Substantia nigra (tissue), 51 donors: ENCODE measurements at places on chromosomes 3 and 15.

DNA sequence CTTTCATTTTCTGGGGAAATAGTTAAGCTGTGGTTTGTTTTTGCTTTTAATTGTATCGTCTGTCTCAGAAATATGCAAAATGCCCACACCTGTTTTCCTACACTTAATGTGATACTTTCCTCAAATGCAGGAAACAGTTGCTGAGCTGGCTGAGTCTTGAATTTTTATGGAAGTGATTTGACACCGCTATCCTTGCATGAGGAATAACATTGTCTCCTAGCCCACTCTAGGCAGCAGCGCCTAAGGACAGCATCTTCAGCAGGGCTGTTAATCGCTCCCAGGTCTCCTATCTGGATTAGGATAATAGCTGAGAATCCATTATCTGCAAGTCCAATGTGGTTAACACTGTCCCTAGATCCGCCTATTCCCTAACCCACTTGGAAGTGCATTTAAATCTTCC is 132.6 kb upstream of the NR2E3 start:
- no peak for DNase-seq

GRCh38 chr3:172040981-172041963 is 1.9 kb downstream of the FNDC3B start:
- DNase-seq: no peak

DNA sequence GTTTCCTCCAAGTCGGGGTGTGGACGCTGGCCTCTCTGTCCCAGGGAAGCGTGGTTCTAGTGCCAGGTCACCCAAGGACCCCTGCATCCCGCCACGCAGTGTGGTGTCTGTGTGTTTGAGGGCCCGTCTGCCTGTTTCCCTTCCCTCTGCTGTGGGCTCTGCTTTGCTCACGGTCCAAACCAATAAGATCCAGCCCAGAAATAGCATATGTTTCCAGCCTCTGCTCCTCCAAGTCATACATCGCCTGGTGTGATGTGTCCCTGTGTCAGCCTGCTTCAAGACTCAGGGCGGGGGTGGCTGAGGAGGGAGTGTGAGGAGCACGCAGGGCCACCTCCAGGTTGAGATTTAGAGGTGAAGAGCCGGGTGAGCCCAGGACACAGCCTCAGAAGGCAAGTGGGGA is 21.9 kb upstream of the RPL29 start:
- no peak for DNase-seq

DNA sequence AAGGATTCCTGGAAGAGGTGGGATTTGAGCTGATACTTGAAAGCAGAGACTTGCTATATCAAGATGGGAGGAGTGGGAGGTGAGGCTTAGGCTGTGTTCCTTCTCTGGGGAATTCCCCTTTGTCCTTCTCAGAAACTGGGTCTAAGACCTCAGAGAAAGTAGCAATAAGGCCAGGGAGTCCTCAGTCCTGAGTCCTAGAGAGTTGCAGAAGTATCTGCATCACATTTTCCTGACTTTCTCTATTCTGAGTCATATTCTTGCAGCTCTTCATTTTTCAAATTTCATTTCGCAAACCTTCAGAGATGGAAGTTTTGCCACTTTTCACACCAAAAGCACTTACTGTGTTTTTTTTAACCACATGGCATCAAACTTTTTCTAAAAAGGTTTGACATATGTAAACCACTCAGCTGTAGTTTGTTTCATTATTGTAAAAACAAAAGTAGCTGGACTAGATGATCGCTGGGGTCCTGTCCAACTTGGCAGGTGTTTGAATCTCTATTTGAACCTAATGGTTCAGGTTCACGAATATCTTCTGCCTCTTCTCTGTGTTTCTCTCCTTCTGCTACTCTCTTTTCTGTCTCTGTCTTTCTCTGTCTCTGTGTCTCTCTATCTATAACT is 21.3 kb downstream of the COLQ start:
- no peak for DNase-seq

DNA sequence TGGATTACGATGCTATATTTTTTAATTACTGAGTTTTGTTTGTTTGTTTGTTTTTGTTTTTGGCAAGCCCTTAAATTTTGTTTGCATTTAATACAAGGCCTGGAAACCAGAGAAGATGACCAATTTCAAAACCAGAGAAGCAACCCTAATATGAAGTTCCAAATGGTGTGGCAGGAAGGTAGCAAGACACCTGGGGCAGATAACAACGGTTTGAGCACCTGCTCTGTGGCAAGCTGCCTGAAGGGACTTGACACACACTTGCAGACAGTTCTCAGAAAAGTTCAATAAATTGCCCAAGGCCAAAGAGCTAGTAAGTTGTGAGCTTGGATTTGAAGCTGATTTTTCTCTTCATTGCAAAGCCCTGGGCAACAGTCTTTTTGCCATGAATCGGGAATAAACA is 151.2 kb upstream of the UBE2E1 start:
- no peak for DNase-seq

DNA sequence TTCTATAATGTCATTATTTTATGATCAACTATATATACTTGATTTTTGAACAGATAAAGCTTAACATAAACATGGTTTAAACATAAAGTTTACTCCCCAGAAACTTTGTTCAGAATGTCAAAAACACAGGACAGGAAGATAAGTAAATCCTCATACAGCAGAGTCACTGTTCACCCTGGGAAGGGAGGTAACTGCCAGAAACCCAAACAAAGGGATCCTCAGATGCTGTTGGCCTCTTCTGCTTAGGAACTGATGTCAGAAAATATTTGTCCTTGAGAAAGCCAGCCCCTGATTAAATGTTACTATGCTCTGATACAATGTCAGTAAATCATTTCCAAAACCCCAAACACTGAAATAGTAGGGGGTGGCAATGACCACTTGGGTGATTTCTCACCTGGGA is 185.3 kb downstream of the TJP1 start:
- no peak for DNase-seq

DNA sequence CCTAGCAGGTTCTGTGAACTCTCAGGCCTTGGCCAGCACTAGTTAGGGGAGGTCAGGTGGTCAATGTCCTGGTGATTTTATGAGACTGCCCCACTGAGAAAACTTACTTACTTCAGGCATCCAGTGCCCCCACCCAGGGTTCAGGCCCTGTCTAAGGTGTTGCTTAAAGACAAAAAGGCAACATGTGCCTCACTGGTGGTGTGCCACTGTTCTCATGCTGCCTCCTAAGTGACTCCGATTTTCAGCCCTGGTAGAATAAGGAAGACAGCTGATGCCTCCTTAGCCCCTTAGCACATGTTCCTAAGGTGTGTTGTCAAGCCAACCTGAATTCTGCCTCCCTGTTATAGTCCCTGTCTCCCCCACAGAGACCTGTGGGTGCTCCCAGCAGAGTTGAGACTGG is 5.3 kb downstream of the RBM15B start:
- DNase-seq: no peak

DNA sequence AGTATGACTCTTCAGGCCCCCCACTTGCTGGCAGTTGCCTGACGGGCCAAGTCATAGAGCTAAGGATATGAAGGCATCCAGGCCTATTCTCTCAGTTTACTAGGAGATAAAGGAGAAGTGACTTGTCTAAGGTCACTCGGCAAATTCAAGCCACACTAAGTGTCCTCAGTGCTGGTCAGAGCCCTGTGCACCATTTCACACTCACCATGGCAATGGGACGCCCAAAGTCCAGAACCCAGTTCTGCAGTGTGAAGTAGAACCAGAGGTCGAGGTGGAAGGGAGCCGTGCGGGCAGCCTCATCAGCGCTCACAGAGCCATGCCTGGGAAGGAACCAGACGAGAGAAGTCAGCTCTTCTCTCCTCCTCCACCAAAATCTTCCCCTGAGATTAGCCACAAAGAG is 11.2 kb downstream of the CLN6 start:
- no peak for DNase-seq

DNA sequence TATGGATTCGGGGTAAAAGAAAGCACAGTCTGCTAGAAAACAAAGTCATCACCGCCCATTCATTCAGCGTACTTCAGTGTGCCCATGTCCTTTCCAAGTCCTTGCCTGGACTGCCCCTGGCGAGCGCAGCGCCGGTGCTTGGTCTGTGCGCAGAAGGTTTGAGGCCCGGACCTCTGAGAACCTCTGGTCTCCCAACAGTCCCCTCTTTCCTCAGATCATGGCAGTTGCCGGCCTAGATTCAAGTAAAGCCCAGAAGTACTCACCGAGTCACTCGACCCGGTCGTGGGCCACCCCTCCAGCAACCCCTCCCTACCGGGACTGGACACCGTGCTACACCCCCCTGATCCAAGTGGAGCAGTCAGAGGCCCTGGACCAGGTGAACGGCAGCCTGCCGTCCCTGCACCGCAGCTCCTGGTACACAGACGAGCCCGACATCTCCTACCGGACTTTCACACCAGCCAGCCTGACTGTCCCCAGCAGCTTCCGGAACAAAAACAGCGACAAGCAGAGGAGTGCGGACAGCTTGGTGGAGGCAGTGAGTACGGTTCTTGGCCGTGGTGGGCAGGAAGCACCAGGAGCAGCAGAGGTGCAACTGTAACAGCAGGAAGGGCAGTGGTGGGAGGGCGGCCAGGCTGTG is 36.3 kb downstream of the CHDH start:
- DNase-seq: no peak

DNA sequence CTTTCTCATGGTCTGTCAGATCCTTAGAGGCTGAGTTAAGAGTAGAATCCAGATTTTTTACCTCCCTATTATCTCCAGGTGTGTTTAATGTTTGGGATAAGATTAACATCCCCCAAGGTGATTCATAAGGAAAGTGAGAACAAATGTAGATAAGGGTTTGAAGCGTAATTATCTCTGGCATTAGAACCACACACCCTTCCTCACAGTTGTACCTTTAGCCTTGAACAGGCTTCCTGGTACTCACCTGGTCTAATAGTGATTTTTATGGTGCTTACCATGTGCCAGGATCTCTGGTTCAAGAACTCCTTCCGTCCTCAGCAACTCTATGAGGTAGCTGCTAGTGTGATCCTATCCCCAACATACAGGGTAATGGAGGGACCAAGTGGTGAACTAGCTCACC is 27.7 kb downstream of the SEMA6D start:
- DNase-seq: no peak

- DNase-seq: no peak
These were observed 21.9 kb downstream of the IDH3A start for GRCh38 chr15:78170848-78171773.

DNA sequence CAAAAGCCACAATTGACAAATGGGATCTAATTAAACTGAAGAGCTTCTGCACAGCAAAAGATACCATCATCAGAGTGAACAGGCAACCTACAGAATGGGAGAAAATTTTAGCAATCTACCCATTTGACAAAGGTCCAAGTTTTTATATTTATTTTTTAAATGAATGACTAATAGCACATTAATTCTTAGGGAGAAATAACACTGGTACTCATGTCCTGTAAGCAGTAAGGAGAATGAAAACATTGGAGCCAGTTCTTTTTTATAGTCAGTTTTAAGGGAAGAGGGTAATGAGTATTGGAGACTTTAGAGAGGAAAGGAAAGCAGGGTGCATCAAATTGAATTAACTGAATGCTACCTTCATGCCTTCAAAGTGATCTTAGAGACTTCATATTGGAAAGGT is 404.7 kb upstream of the TGFBR2 start:
- no peak for DNase-seq

- no peak for DNase-seq
These were observed 81.3 kb upstream of the PLXNA1 start for GRCh38 chr3:126901631-126902030.

DNA sequence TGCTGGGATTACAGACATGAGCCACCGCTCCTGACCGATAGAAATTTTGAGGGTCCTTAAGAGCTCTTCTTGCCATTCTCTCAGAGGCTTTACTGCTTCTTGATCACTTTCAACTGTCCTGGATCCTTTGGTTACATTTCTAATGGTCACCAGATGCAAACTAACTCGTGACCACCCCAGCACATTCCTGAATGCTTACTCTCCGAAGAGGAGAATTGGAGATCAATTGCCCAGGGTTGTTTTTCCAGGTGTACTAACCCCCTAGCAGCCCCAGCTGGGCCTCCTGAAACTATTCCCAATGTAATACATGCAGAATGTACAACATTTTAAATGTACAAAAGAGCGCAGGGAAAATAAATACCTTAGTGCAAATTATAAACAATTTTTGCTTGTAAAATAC is 65.1 kb upstream of the TBL1XR1 start:
- no peak for DNase-seq

DNA sequence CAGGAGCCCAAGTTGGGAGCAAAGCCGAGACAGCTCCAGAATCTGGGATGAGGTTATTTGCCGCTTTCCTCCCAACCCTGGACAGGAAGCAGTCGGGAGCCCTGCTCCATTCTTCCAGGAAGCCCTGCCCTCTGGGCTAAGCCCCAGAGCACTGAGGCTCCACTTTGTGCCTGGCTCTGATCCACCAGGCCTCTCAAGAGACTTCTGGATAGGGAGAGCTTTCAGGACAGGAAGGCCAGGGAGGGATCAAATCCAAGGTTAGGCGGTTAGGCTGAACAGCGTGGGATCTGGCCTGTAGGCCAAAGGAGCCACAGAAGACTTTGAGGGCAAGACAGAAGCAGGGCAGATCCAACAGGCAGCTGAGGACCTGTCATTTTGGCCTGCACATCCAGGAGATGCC is 835 bp downstream of the STOML1 start:
- DNase-seq: no peak

DNA sequence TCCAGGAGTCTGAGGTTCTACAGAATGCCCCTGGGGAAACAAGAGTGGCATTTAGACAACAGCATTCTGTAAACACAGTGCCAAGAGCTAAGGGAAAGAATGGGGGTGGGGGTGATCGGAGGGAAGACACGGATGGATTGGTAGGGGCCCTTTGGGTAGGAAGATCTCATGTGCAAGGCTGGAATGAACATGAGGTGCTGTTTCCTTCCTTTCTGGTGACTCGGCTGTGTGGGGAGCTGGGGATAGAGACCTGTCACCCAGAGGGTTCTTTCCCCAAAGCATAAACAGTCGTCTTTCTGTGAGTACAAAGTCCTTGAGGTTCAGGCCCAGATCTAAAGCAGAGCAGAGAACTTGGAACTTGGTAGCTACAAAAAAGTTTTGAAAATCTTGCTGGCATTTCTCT is 11.7 kb downstream of the TPM1 start:
- DNase-seq: no peak

DNA sequence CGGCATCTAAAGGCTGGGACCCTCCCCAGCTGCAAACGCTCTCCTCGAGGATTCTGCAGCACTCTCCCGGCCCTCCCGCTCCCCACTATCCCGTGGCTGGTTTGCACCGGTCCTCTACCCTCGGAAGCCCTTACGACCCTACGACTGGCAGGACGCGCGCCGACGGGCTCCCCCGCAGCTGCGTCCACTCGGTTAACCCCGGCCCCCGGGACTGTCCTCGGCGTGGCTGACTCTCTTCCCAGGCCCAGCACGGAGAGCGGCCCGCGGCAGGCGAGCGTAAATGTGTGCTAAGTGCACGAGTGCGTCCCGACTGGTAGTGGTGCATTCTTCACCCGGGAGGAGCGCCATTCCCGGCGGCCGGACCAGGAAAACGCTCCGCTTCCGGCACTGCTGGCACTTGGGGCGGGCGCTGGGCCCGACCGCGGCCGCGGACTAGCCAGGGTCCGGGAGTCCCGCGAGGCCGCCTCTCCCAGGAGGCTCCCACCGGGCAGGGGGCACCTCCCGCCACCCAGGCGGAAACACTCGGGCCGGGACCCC is 508 bp downstream of the GORASP1 start:
- no peak for DNase-seq

- no peak for DNase-seq
These were observed 110.1 kb upstream of the GBE1 start for GRCh38 chr3:81871358-81872155.
